C1 segment of cervical spinal cord (tissue), 14 donors: ENCODE measurements at places on chromosomes 3 and 15.

DNA sequence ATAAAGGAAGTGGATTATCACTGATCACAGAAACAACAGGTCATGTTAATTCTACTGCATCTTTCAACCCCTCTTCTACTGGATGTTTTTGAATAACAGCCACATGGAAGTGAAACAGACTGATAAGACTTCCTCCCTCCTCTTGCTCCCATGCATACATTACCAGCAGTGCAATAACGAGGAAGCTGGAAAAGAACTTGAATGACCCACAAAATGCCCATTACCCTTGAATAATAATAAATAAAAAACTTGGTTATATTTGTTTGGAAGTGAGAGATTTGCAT lies 51.6 kb downstream of the RARB start:
- no peak for DNase-seq

GRCh38 chr3:136008221-136008620 lies 42.7 kb downstream of the PPP2R3A start:
- DNase-seq: no peak

DNA sequence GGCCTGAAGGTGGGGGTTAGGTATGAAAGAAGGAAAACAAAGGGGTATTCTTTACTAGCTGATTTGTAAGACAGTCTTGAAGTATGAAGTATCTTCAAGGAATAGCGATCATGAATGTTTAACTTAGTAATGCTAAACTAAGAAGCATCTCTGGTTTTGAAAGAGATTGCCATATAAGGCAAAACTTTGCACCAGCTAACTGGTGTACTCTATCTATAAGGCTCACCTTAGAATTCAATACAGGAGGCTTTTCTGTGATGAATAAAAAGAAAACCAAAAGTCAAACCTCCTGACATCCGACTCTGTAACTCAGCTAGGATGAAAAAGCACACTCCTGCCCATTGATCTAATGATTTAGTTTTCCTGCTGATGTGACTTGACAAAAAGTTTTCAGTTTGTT lies 54.7 kb downstream of the FOXP1 start:
- DNase-seq: no peak

GRCh38 chr15:67832031-67832551 lies 6.8 kb downstream of the SKOR1 start:
- DNase-seq: no peak

- DNase-seq: no peak
Observed at GRCh38 chr3:151604891-151605290, 128.8 kb upstream of the AADACL2 start.
